Purkinje cell (primary cell): ENCODE measurements at places on chromosomes 2 and 18. TPM values are rescaled to one million over a fixed set of nuclear protein-coding genes. Genes with fewer than 3 reads are reported as not detected.

Gene KRTCAP3
- 2.8 and 12.7 TPM in 2 replicates for polyA plus RNA-seq

Gene SCN7A
- 0.34 TPM in 1 of 2 replicates, not detected in the other for polyA plus RNA-seq

Gene REG1A
- polyA plus RNA-seq, result not detected in 2 replicates

Gene MBD1
- polyA plus RNA-seq, result 7.2 and 10.6 TPM in 2 replicates
